ENCODE measurements at places on chromosomes 7 and 10.

- DNase-seq, result no peak
Observed at GRCh38 chr7:18808026-18808425, 309.4 kb downstream of the TWIST1 start.

DNA sequence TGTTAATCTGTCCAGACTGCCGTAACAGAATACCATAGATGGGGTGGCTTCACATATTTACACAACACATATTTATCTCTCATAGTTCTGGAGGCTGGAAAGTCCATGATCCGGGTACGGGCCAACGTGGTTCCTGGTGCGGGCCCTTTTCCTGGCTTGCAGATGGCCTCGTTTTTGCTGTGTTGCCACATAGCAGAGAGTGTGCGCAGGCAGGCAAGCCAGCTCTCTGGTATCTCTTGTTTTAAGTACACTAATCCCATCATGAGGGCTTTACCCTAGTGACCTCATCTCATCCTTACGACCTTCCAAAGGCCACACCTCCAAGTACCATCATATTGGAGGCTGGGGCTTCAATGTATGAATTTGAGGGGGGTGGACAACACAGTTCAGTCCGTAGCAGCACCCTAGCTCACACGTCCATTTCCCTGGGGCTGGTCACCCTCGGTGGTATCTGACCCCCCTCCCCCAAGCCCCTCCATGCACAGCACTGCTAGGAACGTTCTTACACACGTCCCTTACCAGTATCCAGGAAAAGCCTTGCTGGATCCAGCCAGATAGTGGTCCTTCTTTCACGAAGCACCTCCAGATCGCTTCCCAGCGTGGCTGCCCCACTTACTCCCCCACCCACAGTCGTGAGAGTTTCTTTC, 21.5 kb downstream of the CUX1 start:
- no peak for DNase-seq

GRCh38 chr10:87739703-87740102, 78.3 kb downstream of the ATAD1 start:
- no peak for DNase-seq

GRCh38 chr7:68456469-68456868, 1141.8 kb upstream of the AUTS2 start:
- DNase-seq, result no peak

DNA sequence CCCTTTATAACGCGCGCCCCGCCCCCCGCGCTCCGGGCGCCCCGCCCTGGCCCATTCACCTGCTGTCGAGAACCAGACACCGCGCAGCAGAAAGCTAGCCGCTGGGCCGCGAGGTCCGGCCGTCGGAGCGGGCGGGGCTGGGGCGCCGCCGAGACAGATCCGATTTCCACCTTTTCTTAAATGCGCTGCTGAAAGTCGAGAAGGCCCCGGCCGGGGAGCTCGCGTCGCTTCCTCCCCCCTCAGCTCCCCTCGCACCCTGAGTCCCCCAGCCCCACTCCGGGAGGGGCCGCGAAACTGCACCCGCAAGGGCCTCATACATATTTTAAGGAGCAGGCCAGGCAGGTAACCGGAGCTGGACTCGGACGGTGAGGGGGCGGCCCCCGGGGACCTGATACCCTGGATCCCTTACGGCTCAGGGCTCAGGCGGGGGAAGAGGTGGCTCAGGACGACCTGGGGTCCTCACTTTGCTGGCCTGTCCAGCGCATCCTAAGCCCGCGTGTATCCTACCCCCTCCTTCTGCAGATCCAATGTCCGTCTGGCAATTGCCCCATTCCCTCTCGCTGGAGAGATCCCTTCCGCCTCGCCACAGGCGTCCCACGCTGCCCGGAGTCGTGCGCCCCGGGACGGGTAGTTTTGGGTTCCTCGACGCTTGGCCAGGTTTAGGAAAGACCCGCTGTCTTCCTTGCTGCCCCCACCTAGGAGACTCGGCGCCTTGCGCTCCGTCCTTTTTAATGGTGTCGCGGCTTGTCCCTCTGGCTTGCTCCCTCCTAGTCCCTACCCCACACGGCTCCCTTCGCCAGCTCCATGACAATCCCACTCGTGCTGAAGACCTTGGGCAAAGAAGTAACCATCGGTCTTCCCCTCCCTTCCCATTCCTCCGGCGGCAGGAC, 170.6 kb downstream of the UBE2H start:
- no peak for DNase-seq

DNA sequence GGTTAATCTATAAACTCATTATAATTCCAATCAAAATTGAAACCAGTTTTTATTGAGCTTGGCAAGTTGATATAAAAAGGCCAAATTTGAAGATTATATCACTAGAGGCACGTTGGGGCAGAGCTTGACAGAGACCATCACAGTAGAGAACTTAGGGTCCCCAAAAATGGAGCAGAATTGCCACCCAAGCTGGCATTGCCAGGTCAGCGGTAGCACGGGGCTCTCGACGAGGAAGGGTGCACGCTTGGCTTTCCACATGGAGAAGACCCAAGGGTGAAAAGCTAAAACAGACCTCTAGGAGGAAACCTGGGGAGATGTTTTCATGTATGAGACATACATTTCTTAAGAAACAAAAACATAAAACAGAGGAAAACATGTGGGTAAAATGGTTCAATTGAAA, 4.3 kb upstream of the JAKMIP3 start:
- no peak for DNase-seq

DNA sequence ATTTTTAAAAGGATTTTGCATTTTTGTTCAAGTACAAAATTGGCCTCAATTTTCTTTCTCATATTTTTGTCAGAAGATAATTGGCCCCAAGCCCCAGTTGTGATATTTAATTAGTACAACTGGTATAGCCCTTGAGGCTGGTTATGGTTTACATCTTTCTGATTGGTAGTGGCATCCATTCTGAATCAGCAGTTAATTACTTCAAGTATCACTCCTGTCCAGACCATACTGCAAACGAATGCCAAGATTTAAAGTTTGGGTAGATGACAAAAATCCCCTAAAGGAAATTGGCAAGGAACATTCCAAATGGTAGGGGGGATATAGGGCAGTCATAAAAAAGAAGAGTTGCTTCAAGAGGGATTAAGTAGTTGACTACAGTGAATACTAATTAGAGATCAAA, 23.1 kb downstream of the MYPN start:
- no peak for DNase-seq

GRCh38 chr7:38051311-38051710, 126.7 kb upstream of the STARD3NL start:
- no peak for DNase-seq

DNA sequence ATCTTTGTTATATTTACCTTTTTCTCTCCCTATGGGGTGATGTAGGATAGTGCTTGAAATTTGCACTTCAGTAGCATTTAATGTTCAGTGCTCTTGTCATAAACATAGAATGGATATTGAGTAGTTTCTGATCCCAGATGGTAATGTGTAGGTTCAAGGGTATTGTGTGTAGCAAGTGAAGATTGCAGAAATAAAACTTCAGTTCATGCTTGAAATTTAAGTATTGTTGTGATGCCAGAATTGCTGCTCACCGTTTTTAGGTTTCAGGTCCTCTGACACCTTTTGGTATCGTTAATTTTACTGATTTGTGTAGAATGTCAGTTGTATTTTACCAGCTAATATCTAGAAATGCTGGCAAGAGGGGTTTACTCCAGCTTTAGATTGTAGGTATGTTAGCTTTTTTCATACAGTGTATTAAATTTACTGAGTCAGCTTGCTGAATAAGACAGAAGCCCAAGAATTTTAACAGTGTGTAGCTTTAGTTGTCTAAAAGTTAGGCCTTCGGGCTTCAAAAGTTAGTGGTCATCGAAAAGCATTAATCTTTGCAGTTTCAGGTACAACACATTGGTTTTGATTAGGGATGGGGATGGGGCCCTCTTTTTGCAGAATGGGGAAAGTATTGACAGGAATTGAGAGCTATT, 1.9 kb downstream of the PTEN start:
- DNase-seq, result no peak

DNA sequence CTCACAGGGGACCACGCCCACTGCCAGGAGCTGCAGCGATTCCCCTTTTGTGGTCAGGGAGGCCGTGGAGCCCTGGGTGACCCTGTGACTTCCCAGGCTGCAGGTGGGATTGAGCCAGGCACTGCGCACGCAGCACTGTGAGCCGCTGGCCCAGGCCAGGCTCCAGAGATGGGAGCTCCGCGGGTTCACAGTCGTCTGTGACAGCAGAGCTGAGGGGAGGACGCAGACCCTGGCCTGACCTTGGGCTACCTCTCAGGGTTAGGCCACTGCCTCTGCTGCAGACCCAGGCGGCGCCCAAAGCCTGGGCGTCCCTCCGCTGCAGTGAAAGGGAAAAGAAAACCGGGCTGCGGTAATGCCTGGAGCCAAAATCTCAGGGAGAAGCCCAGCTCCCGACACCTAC, 107.5 kb upstream of the GPR26 start:
- no peak for DNase-seq

GRCh38 chr10:124264271-124264670, 154.5 kb downstream of the OAT start:
- no peak for DNase-seq

DNA sequence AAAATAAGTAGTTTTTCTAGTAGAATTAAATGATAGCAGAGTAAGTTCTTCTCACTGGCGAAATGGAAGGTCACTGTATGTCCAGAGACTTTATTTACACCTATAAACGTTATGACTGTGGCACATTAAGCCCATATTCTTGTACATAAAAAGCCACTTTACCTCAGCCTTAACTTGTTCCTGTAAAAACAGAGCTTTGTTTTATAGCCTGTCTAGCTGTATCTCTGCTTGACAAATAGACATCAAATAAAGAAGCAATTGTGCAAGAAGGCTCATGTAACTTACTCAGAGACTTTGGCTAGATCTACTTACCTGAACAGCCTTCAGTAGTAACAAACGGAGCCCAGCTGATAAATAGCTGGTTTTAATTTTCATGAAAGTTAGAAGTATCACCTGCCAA, 324.1 kb upstream of the BMPER start:
- DNase-seq, result no peak

GRCh38 chr10:132336064-132336746, 4.2 kb downstream of the LRRC27 start:
- DNase-seq, result no peak

GRCh38 chr7:152615031-152615741, 60.8 kb downstream of the XRCC2 start:
- DNase-seq, result no peak

DNA sequence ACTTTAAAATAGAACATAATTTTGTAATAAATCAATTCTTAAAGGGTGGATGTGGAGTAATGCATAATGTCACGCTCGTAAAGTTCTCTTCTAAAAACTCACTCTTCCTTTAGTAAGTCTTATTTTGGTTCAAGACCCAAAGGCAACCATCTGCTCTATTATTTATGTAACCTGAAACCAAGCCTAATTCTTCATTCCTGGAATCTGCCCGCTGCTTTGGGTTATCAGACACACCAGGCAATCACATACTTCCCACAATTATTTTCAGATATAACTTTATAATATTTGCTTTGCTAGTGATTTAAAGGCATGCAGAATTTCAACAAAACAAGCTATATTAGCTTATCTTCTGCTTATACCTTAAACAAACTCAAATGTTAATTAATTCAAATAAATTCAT, 39.0 kb downstream of the RAB11FIP2 start:
- no peak for DNase-seq

- DNase-seq, result no peak
Observed at GRCh38 chr7:24964191-24964590, 15.8 kb downstream of the OSBPL3 start.

- DNase-seq, result no peak
Observed at GRCh38 chr10:131892806-131893675, 7.8 kb upstream of the PPP2R2D start.
